ENCODE measurements at places on chromosomes 16 and 17.

- DNase-seq = no peak
Measured at GRCh38 chr17:36938566-36939051, 1.3 kb downstream of the LHX1 start.

DNA sequence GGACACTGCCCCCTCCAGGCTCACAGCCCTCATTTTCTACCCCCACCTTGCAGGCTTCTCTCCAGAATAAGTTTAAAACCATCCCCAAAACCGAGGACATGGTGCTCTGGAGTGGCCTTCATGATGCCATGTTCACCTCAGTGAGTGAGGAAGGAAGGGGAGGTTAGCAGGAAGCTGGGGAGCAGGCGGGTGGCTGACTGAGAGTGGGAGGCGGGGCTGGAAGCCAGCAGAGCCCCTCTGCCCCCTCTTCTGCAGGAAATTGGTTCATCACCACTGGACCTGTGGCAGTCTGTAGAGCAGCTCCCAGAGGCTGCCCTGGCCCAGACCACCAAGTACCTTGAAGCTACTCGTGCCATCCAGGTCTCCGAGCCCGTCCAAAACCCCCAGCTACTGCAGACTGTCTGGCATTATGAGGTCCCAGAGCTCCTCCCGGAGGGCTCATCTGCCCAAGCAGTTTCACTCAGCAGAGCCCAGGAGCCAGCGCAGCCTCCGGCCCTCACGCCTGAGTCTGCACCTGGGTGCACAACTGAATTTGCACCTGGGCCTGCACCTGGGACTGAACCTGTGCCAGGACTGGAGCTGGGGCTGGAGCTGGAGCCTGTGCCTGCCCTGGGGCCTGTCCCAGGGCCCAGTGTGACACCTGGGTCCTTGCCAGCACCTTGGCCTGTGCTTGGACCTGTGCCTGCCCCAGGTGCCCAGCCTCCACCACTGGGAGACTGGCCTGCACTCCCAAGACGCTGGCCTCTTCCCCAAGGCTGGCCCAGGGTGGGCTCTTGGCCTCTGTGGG is 19.0 kb downstream of the C16orf96 start:
- DNase-seq = no peak

DNA sequence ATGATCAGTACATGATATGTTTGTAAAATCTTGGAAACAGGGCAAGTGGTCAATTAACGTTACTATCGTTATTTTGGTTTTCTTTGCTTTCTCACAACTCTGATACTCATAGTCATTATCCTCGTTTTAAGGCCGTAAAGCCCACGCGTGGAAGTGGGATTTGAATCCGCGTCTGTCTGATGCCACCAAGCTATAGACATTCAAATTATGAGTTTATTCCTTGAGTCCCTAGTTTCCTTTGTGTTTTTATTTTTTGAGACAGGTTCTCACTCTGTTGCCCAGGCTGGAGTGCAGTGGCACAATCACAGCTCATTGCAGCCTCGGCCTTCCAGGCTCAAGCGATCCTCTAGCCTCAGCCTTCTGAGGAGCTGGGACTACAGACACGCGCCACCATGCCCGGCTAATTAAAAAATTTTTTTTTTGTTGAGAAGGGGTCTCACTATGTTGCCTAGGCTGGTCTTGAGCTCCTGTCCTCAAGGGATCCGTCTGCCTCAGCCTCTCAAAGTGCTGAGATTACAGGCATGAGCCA is 1.0 kb downstream of the DCTN5 start:
- DNase-seq = no peak

DNA sequence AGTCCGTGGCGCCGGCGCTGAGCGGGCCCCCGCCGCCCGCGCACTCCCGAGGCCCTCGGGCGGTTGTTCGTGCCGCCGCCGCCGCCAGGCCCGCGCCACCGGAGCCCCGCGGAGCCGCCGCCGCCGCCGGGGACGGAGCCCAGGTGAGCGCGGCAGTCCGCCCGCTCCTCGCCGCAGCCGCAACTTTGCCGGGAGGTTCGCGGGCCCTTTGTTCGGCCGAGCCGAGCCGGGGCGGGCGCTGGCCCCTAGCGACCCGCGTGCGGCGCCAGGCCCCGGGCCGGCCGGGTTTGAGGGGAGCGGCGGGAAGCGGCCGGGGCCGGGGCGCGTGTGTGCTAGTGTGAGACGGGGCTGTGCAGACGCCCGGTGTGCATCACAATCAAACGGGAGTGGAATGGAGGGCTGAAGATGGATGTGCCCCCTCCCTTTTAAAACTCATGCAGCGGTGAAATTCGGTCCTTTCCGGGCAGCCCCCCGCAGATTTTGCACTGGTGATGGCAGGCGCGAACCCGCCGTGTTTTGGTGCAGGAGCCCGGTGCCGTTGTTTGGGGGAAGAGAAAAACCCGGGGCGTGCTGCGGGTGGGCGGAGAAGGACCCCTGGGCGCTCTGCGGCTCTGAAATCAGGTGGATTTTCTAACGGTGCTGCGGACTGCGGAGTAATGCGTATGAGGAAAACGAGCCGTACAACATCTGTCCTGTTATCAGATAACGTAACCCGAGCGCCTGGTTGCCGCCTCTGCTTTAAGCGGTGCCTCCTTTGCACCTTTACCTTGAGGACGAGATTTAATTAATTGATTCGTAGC is 823 bp downstream of the TNRC6C start:
- no peak for DNase-seq

- no peak for DNase-seq
Measured at GRCh38 chr17:80430446-80431245, 15.7 kb downstream of the ENDOV start.

DNA sequence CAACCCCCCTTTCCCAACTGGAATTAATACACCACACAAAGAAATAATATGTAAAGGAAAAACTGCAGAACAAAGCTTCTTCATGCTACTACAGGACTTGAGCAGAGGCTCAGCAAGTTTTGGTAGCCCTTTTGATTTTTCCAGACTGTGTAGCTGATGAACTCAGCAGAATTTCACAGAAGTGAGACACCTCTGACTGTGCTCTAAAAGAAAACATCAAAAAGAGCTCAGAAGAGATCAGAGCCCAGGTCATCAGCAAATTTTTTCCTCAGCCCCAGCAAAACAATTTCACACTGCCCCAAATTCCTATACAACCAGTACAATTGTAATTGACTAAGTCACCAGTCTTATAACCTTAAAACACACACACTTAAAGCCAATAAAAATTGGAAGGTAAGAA is 38.0 kb downstream of the TTC19 start:
- DNase-seq = no peak

DNA sequence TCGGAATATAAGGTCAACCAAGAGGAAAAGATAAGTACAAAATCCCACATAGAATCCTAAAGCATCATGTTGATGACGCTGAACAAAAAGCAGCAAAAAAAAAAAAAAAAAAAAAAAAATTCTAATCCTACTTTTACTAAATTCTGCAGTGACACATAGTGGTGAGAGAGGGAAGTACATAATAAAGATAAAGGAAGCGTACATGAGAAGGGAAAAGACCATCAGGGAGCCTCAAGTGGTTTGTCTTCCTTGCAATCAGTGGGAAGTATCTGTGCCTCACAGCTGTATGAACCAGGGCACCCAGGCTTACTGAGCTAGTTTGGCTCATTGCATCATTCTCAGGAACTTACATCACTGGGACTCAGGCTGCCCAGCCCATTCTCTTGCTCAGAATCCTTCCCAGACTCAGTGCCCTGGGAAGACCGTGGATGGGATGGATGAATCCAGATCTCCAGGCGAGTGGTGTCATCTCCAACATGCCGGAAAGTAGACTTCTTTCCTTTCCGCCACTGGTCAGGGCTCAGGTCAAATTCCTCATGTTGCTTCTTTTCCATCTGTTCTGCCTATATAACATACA is 21.2 kb downstream of the SMG6 start:
- peak; percentile 93 for DNase-seq

DNA sequence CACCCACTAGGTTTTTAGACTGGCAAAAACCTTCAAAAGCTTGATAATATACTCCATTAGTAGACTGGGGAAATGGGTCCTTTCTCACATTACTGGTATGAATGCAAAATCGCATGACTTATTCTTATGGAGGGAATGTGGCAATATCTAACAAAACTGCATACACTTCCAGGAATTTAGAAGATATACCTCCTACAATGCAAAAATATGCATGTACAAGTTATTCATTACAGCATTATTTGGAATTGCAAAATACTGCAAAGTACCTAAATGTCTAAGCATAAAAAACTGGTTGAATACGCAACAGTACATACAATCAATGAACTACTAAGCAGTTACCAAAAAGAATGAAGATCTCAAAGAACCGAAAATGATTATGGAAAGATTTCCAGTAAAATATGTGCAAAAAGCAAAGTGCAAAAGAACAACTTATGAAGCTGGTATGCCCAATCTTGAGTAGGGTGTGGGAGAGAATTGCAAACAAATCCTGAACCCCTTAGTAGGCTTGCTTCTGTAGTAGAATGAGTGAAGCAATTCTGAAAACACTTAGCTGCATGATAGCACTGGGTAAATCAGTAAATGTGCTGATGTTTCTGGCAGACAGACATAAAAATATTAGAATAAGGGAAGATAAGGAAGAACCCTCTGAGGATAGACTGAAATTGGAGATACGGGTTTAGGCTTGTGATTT is 180.1 kb downstream of the PARN start:
- peak; percentile 49 for DNase-seq

DNA sequence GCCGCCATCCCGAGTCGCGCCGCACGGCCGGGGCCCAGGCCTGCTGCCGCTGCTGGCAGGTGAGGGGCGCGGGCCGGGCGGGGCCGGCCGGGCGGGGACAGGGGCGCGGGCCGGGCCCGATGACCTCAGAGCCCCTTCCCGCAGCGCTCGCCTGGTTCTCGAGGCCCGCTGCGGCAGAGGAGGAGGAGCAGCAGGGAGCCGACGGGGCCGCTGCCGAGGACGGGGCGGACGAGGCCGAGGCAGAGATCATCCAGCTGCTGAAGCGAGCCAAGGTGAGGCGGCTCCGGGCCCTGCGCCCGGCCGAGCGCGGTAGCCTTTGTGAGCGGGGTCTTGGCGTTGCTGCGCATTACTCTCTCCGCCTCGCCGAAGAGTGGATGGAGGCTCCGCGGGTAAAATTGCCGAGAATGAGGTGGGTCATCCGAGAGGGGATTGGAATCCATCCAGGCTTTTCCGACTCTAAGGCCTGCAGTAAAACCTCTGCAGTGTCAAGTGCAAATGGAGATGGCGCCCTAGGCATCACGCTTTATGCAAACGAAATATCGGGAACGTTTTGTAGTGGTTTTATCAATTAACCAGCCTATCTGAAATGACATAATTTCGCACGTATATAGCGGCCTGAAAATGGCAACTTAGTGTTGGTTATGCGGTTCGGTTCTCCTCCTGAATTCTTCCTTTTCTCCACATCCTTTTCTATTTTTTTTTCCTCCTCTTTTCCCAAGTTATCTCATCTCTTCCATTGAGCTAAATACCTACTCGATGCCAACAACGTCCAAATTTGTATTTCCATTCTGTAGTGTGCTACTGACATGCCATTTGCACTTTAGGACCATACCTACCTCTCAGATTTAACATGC is 577 bp downstream of the TTC19 start:
- DNase-seq = peak; percentile 17

GRCh38 chr17:8237175-8237574 is 10.7 kb downstream of the CTC1 start:
- DNase-seq = no peak

- peak; percentile 43 for DNase-seq
Measured at GRCh38 chr16:66662445-66663194, 33.9 kb downstream of the CMTM4 start.

- DNase-seq = no peak
Measured at GRCh38 chr16:67030221-67030962, 1.4 kb downstream of the CBFB start.

Data from AG10803 (cell line).